ENCODE measurements at places on chromosomes 11 and 22.
A peak's percentile ranks its signal among the peaks of the same experiment; 100 is the strongest.

DNA sequence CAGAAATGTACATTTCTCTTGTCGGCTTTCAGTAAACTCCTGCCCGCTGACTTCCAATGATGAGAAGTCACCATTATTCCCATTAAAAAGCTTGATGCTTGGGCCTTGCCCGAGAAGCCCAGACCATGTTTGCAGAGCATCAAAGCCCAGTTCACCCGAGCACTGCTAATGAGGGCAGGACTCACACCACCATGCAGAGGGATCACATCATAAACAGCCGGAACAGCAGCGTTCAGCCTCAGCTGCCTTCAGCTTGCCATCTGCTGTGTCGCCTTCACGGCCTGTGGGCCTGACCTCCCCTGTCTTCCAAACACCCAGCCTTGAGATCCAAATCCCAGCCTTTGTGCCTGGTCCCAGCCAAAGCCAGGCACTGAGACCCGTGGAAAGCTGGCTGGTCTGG lies 105.4 kb upstream of the CSNK2A3 start:
- DNase-seq = no peak

DNA sequence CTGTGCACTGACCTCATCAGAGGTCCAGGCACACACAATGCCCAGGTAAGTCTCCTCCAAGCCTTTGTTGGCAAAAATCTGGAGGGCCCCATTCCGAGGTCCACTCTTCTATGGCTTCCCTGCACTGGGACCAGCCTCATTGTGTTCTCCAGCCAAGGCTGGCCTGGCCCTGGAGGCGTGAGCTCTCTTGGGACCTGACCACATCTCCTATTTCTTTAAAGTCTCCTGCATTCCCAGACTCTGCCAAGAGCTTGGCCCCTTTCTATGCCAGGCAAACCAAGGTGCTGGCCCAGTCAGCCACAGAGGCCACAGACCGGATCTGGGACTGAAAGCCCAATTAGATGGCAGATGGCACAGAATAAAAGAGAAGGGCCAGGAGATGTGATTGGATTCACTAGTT lies 55.1 kb downstream of the C11orf58 start:
- DNase-seq = no peak

DNA sequence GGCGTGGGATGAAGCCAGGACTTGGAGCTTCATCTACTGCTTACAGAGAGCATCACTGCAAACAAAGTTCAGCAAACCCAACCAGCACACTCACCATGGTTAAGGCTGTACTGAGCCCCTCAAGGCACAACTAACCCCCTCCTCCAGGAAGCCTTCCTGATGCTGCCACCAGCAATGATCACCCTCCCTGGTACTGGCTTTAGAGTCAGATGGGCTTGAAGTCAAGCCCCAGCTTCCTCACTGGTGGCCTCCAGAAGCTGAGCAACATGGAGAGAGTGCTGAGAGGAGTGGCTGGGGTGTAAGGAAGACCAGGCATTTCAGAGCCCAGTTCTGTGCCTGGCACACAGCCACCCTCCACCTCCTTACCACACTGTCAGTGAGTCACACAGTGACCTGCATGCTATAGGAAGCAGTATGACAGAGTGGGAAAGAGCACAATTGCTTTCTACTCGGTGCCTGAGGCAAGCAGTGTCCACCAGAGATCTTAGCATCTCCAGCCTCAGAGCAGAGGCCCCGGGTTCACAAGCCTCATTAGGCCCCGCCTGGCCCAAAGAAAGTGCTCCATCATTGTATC lies 24.7 kb upstream of the BAIAP2L2 start:
- DNase-seq = no peak

GRCh38 chr22:50278956-50279619 lies 8.9 kb upstream of the MAPK11 start:
- DNase-seq = no peak

DNA sequence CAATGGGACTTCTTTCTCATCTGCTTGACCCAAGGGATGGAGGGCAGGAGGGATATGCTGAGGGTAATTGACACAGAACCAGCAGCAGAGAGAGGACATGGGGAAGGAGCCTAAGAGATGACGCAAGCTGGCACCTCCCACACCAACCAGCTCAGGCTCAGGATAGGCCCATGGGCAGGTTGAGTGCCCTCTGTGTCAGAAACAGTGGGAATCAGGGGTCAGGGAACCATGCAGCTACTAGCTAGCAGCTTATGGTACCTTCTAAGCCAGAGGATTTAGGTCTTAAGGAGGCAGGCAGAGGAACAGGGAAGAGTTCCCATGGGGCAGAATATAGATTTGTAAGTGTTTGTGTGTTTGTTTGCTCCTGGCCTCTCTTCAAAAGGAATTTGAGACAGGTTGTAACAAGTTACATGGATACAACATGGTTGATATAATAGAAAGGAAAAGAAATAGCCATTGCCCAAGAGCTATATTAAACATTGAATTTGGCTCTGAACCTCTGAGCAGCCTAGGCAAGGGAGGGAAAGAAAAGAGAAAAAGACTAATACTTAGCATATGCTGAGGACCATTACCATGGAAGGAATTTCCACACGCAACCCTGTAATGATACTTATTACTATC lies 39.9 kb upstream of the NAV2 start:
- DNase-seq = no peak

GRCh38 chr11:43942662-43943371 lies 380 bp downstream of the C11orf96 start:
- DNase-seq = no peak

DNA sequence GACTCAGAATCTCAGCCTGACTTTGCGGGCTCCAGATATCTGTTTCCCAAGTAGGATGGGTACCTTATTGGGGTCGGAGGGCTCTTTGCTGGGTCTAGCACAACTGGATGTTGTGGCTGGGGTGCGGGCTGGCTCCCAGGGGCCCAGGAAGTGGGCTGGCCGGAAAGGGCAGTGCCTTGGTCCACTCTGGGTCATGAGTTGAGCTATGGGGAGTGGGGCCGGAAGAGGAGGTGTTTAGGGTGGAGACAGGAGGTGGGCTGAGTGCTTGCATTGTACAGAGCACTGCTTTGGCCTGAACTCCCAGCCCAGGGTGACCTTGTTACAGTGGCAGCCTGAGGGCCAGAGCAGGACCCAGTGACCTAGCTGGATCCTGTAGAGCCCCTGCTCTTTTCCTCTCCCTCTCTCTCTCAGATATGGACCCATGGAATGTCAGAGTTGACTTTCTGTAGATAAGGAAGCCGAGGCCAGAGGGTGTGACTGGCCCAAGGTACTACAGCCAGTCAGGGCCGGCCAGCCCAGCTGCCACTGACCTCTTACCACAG lies 13.2 kb downstream of the PHLDB1 start:
- no peak for DNase-seq

- no peak for DNase-seq
Measured at GRCh38 chr22:44576311-44577260, 78.6 kb upstream of the RTL6 start.

- DNase-seq = no peak
Measured at GRCh38 chr11:10041748-10042446, 252.1 kb downstream of the SBF2 start.

- DNase-seq = peak; percentile 58
Measured at GRCh38 chr11:3614742-3615171, 27.0 kb downstream of the ART5 start.

DNA sequence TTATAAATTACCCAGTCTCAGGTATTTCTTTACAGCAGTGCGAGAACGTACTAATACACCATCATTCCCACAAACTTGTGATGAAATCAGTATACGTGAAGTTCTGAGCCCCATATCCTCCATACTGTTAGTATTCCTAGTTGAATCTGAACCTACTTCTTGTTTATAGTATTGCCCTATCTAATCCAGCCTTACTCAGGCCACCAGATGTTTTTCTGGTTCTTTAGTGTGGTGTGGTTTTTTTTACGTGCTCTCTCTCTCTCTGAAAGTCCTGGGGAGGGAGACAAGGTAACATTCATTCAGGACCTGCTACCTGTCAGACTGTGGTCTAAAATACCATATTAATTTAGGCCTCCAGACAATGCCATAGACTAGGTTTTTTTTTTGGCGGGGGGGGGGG lies 47.6 kb upstream of the TEAD1 start:
- no peak for DNase-seq

DNA sequence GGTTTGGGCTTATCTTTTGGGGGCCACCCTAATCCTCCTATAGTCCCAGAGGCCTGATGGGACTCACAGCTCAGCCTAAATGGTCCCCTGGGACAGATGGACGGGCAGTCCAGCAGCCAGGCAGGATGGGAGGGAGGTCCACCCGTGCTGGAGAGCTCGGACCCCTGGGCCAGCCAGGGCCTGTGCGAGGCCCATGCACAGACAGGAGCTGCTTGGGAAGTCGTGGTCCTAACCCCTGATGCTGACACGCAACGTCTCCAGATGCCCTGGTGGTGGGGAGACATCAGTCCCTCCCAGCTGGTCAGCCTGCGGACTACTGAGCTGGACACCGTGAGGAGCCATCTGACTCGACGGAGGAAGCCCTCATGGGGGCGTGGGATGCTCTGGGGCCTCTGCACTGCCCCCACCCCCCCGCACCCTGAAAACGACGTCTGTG lies 31.2 kb upstream of the MUC5AC start:
- DNase-seq = no peak

GRCh38 chr22:50061141-50061823 lies 3.2 kb upstream of the TTLL8 start:
- DNase-seq = no peak

- DNase-seq = peak; percentile 21
Measured at GRCh38 chr22:31137721-31138120, 2.6 kb downstream of the PLA2G3 start.

- no peak for DNase-seq
Measured at GRCh38 chr22:28488825-28489224, 190.8 kb downstream of the TTC28 start.

DNA sequence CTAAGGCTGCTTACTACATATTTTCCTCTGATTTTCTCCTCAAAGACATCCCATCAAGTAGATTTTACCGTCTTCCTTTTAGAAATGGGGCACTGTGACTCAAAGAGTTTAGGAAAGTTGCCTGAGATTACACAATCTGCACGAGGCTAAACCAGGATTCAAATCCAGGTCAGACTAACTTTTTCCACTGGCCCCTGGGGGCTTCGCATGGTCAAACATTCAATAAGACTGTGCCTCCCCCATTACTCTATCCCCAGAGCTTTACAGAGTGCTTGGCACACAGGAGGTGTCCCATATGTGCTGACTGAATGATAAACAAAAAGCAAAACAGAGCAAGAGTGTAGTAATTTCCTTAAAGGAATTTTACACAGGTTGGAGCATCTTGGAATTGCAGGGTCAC lies 118.1 kb upstream of the TEAD1 start:
- no peak for DNase-seq

- no peak for DNase-seq
Measured at GRCh38 chr11:70578371-70578770, 180.0 kb downstream of the CTTN start.

All from GM13976 (cell line).